ENCODE measurements at places on chromosomes 11 and 22.

- no peak for DNase-seq
These were observed 102.6 kb downstream of the CSNK2A3 start for GRCh38 chr11:11250470-11250869.

- DNase-seq: no peak
These were observed 251.8 kb downstream of the TENM4 start for GRCh38 chr11:79189055-79189454.

DNA sequence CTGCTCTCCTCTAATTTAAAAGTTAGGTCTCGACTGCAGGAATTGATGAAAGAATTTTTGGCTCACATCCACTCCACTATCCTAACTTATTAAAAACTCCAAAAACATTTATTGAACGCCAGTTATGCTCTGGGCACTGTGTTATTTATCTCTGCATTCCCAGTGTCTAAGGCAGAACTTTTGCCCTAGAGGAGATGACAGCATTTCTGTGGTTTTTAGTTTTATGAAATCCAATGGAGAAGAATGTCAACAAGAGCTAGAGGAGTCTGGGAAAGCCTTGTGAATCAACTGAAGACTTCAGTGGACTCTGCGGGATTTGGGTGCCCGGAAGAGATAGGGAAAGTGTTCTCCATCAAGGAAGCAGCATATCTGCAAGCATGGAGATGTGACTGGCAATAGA, 217.0 kb upstream of the PGR start:
- DNase-seq: no peak

DNA sequence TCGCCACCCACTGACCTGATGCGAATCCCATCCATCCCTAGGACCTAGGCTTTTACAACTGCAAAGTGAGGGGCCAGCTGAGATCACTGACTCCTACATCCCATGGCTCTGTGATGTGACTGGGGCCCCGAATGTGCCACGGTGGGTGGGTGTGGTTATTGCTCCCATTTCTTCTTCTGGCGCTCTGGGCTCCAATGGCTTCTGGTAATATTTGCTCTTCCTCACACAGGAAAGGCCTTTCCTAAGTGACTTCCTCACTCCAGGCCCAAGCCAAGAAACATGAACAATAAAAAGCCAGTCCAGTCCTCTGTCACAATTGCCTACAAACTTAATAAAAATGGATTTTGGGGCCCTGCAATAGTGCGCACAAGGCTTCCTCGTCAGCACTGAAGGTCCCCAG, 78.1 kb downstream of the GALNT18 start:
- no peak for DNase-seq

DNA sequence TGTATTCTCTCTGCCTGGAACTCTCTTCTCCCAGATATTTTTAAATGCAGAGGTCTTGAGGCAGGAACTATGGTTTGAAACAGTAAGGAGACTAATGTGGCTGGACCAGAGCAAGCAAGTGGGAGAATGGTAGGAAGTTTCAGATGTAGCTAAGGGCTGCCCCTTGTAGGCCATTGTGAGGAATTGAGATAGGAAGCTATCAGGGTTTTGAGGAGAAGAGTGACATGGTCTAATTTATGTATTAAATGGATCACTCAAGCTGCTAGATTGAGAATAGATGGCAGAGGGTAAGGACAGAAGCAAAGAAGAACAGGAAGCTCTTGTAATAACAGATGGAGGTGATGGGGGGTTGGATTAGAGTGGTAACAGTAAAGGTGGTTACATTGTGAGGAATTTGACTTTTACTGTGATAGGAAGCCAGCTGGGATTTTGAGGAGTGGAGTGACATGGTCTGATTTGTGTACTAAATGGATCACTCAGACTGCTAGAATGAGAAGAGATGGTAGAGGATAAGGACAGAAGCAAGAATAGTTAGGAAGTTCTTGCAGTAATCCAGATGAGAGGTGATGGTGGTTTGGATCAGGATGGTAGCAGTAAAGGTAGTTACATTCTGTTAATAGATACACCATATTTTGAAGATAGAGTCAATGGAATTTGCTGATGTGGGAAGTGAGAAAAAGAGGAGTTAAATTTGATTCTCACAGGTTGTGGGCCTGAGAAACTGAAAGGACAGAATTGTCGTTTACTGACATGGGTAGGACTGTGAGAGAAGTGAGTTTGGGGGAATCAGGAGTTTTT, 63.0 kb downstream of the HIPK3 start:
- no peak for DNase-seq

DNA sequence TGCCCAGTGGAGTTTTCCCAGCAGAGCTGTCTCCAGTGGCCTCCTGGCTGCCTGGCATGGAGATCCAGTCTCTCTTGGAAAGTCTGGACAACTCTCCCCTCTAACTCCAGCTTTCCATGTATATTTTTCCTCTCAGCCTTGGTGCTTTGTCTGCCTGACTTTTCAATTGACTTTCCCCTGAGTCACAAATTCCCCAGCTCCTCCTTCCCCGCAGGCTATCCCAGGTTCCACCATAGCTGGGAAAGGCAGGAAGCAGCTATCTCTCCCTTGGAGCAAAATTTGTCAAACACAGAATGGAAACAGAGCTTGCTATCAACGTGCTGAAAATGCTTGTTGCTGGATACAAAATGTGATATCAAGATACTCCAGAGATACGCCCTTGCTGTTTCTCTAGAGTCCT, 384.8 kb downstream of the TMEM135 start:
- DNase-seq: no peak

DNA sequence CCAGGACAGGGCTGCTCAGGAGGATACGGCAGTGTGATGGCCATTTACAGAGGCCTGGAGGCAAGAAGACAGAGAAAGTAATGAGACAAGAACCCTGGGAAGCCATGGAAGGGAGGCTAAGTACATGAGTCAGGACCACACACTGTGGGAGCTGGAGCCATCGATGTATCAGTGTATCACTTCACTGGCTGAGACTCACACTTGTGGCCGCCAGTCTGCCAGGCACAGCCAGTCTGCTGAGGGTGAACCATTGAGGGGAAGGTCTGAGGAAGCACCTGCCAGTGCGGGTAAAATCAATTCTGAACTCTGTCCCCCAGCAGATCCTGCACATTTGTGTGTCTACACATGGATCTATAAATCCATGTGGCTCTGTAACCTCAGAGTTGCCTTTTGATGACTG, 195.6 kb downstream of the GRIK4 start:
- no peak for DNase-seq

GRCh38 chr11:23974051-23974450, 522.8 kb upstream of the LUZP2 start:
- DNase-seq: no peak

DNA sequence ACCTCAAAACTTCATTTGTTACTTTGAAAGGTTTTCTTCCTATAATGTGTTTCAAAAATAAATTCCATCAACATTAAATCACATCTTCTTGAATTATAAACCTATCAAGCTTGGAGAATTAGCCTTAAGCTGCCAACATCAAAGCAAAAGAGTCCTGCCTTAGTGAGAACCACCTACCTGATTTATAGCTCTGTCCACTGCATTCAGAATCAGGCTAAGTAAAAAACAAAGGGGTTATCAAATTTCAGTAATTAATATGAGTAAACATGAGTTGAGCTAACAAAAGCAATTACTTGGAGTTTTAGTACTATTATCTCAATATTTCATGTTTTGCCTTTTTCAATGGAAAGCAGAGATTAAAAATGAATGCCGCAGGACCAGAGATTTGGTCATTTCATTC, 73.9 kb downstream of the CADM1 start:
- no peak for DNase-seq

DNA sequence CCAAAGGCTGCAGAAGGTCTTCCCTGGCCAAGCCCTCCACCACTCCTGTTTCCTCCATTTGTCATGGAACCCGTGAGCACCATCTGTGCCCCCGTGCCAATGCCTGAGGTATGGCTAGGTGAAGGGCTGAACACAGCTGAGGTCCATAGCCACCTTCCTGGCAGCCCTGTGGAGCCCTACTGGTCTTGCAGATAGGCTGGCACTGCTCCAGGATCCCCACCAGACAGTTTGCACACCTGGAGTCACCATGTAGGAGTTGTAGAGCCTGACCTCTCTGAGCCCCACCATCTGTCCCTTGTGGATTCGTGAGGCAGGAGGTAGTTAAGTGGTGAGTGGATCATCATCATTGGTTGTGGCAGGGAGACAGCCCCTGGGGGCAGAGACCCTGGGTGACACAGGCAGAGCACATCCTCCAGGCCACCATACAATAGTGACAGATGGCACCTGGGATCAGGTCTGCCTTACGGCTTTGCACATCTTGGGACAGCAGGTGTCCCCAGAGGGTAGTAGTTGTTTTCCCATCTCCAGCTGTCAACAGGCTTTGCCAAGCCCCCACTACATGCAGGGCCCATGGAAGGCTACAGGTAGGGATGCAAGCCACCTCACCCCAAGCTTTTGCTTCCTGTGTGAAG, 52.5 kb upstream of the SUSD2 start:
- DNase-seq: no peak

DNA sequence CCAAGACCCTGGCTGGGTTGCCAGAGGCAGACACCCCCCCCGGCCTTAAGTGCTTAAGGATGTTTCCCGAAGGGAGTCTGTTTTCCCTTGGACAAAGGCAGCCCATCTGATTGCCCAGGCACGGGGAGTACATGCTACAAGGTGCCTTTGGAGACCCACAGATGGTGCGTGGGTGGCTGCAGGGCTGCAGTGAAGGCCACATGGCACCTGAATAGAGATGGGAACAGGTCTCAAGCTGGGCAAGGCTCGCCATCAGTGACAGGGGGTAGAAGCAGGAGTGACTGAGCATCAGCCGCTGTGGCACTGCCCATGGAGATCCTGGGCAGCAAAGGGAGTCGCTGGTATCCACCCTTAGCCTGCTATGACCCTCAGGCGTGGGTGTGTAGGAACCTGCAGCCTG, 2.4 kb downstream of the RTL6 start:
- DNase-seq: no peak

- DNase-seq: no peak
These were observed 554.7 kb downstream of the MIAT start for GRCh38 chr22:27212102-27212501.

DNA sequence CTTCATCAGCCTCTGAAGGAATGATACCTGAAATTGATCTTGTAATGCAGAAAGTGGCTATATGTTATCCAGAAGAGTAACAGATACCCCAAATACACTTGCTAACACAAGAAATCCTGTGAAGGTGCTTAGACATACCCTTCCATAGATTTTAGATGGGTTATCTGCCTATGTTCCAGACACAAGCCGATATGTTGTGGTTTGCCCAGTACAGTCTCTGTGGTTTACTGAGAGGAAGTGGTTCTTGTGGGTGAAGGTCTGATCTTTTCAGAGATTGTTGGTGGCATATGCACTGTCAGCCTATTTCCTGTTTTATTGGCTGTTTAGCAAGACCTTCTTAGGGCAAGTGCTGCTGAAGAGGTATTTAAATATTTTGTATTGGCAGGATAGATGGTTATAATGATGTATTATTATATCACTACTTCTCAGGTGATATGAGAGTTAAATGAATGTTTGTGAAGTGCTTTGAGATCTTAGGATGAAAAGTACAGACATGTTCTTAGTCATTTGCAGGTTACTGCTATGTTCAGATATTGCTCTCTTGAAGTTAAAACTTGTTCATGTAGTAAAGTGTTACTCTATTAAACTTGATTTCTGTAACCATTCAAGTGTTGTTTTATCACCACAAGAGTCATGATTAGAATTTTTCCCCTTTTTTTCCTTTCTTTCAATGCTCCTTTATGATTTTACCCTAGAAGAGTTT, 8.2 kb downstream of the ARHGEF12 start:
- DNase-seq: peak; percentile 66

- DNase-seq: peak; percentile 76
These were observed 66.8 kb downstream of the CSTPP1 start for GRCh38 chr11:47003180-47003877.

GRCh38 chr11:55942785-55943392, 6.7 kb upstream of the OR5I1 start:
- peak; percentile 78 for DNase-seq

- DNase-seq: no peak
These were observed 462.4 kb upstream of the LRRC4C start for GRCh38 chr11:41921746-41922390.

GRCh38 chr22:17267661-17268330, 48.6 kb upstream of the ADA2 start:
- no peak for DNase-seq

GRCh38 chr11:101323997-101324396, 194.4 kb upstream of the PGR start:
- no peak for DNase-seq

- no peak for DNase-seq
These were observed 106.3 kb upstream of the TEAD1 start for GRCh38 chr11:12567746-12568460.

- no peak for DNase-seq
These were observed 91.9 kb upstream of the SOX6 start for GRCh38 chr11:16448123-16448717.

All from pons (tissue), 1 donor.